ENCODE measurements at places on chromosomes 16 and 17. TPM values are rescaled to one million over a fixed set of nuclear protein-coding genes. Genes with fewer than 3 reads are reported as not detected.

Gene PRSS22
- total RNA-seq = 25.1 TPM

Gene PERCC1
- not detected for total RNA-seq

Gene TNFRSF13B
- total RNA-seq = not detected

Gene PPP1R1B
- total RNA-seq = 0.75 TPM

Gene MT4
- not detected for total RNA-seq

Gene MRPL45
- 41.9 TPM for total RNA-seq

Gene CDC42EP4
- total RNA-seq = 68.4 TPM

Gene KRTAP4-11
- total RNA-seq = not detected

Gene ZNF629
- total RNA-seq = 41.4 TPM

Gene MYH13
- total RNA-seq = not detected
